Naive thymus-derived CD4-positive, alpha-beta T cell (primary cell): ENCODE measurements at places on chromosomes 13 and 19.

- no peak for DNase-seq
Measured at GRCh38 chr19:39200803-39201115, 3.3 kb downstream of the SYCN start.

DNA sequence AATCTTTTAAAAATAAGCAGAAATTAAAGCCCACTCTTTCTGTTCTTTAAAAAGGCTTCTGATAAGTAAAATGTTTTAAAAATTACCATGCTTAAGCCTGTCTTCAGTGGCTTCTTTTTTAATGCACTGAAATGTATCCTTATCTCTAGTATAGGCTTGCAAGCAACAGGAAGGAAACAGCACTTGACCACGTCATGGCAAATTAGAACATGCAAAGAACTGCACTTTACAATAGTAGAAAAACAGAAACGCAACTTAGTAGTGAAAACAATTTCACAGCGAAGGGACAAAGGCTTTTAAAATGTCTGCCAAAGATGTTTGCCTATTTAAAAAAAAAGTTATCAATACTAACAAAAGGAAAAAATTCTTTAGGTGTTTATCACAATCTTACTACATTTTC is 36.3 kb downstream of the ELF1 start:
- DNase-seq = peak; percentile 83

DNA sequence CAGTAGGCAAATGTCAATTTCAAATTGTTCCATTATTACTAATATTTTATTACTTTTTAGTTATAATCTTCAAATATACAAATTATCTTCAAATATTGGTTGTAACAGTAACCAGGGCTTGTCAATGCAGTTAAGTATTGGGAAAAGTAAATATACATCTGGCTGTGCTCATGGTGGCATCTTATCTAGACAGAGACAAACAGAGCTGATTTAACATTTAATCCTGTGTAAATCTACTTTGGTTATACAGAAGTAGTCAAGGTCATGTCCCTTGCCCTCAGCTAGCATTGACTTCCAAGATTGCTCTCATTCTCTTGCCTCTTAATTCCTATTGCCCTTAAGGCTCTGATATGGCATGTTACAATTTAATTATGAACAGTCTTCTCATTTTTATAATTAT is 98.4 kb upstream of the KLHL1 start:
- DNase-seq = no peak

- no peak for DNase-seq
Measured at GRCh38 chr13:33692531-33692930, 125.4 kb upstream of the RFC3 start.

DNA sequence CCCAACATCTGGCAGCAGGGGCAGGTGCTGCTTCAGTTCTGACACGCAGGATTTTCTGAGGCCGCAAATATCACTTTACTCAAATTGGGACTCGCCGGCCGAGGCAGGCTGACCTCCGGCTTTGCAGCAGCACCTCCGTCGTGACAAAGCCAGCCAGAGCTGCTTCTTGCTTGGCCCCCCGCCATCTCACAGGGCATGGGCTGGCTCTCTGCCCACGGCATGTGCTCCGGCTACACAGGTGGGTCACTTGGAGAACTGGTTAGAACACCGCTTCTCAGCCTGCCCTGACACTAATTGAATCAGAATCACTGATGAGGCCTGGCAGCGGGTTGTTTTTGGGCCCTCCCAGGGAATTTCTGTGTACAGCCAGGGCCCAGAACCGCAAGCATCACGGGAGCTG is 112.3 kb downstream of the SLC7A1 start:
- no peak for DNase-seq
